ENCODE measurements at places on chromosomes 16 and 17. TPM values are rescaled to one million over a fixed set of nuclear protein-coding genes. Genes with fewer than 3 reads are reported as not detected.

DNA sequence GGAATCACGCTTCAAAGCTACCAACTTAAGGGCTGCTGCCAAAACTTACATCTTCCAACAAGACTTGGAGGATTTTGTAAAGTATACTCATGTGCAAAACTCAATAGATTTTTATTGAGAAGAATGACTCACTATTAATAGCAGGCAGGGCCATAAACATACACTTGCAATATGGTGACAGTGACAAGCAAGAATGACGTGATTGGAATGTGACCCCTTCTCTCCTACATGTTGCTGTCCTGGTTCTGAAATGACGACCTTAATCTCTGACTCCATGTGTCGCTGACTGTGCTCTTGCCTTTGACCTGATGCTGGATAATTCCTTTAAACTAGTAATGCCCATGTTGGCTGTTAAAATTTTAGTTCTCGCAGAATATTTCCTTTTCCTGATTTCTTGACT, 174.5 kb downstream of the PARN start:
- no peak for DNase-seq

- peak; percentile 74 for DNase-seq
Measured at GRCh38 chr16:73058221-73058615, 10.3 kb upstream of the ZFHX3 start.

DNA sequence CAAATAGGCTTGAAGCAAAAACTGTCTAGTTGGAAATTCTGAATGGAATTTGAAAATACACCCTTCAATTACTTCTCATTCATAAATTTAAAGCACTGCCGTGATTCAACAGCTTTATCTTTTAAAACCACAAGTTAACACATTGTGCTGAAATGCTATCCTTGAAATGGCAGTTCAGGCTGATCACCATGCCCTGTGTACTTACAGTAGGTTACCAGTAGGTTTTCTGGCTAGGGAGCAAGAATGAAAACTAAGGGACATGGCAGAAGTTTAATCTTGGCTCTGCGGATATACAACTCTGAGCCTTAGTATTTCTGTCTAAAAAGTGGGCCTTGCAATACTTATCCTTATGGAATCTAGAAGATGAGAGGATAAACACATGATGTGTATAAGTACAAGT, 28.0 kb downstream of the NXPH3 start:
- no peak for DNase-seq

DNA sequence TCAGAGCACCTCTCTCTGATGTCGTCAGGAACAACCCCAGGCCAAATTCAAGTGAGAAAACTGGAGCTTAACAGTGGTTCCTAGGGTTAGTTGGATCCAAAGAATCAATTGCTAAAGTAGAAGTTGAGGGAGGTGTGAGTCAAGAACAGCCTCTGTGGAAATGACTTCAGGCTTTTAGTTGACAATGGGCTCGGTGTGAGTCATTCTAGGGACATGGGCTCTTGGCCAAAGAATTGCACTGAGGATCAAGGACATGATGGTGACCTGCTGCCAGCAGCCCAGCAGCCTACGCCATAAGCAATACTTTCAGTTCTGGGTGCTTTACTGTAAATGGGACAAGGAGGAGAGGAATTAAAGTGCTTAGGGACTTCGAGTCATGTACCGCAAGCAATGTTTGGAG, 32.1 kb upstream of the SMURF2 start:
- DNase-seq: no peak

DNA sequence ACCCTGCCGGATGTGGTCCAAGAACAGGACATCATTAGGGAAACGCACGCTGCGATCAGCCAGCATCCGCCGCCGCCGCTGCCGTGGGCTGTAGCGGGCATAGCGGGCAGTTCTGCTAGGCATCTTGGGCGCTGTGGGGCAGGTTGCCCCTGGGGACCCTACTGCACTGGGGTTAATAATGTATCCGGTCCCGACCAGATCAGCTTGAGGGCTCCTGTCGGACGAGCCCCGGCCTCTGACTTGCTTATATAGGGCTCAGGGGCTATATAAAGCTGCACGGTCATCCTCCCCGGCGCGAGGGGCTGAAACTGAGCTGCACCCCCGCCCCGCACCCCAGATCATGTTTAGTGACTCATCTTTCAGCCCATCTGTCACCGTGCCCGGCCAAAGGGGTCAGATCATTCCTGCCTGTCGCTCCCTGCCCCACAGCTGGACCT, at the start of gene PPP1R27:
Gene PPP1R27, minus strand, starts transcription at position 220 of the 437 bp plus-strand sequence. Its CDS starts 97 bp downstream, at position 123.
- DNase-seq: no peak

DNA sequence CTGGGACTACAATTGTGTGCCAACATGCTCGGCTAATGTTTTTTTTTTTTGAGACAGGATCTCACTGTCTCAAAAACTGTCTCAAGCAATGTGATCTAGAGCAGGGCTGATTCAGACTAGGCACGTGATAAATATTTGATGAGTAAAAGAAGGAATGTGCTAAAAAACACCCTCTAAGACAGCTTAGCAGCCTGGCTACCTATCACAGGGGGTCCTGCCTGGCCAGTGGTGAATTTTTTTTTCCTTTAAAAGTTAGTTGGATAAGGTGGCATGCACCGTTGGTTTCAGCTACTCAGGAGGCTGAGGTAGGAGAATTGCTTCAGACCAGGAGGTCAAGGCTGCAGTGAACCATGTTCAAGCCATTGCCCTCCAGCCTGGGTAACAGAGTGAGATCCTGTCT, 14.8 kb upstream of the GPATCH8 start:
- no peak for DNase-seq

- DNase-seq: no peak
Measured at GRCh38 chr16:2835638-2836493, 5.8 kb downstream of the ZG16B start.

DNA sequence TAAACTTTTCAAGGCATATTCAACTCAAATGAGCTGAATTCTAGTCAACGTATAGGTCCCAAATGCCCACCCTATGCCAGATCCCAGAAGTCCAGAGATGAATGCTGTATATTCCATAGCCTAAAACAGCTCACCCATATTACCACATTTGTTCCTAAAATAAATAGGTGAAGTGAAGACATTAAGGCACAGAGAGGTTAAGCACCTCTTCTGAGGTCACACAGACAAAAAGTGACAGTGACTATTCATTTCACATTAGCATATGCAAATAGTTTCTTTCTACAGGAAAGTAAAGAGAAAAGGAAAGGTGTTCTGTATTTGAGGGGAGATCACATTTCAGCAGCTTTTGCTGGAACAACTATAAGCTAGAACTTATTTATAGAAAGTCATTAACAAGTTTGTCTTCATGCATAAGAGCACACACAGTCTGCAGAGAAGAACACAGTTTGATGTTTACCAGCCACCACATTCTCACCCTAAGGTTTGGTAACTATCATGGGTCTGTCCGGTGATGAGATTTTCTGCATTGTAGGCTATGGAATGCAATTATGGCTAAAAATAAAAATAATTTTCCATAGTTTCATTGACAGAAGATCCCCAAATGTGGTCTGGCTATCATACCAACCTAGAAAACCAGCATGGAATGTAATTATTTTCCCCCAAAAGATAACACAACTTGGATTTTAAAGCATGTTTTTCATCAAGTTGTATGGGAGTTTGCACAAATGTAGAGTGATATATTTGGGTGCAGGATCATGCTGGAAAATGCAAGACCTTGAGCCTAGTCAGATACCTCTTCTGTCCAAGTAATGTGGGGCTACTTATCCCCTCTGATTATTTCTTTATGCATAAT, 402.1 kb downstream of the UTP18 start:
- no peak for DNase-seq

DNA sequence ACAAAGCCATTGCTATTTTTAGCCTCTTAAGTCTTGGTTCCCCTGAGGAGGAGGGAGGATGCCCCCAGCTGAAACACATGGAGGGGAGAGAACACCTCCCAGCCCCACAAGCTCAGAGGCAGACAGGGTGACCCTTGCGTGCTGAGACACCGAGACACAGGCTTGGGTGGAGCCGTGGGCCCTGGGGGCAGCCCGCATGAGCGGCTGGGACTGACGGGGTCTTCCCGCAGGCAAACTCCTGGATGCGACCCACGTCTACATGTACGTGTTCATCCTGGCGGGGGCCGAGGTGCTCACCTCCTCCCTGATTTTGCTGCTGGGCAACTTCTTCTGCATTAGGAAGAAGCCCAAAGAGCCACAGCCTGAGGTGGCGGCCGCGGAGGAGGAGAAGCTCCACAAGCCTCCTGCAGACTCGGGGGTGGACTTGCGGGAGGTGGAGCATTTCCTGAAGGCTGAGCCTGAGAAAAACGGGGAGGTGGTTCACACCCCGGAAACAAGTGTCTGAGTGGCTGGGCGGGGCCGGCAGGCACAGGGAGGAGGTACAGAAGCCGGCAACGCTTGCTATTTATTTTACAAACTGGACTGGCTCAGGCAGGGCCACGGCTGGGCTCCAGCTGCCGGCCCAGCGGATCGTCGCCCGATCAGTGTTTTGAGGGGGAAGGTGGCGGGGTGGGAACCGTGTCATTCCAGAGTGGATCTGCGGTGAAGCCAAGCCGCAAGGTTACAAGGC, 9.8 kb downstream of the SLC16A3 start:
- DNase-seq: peak; percentile 61

DNA sequence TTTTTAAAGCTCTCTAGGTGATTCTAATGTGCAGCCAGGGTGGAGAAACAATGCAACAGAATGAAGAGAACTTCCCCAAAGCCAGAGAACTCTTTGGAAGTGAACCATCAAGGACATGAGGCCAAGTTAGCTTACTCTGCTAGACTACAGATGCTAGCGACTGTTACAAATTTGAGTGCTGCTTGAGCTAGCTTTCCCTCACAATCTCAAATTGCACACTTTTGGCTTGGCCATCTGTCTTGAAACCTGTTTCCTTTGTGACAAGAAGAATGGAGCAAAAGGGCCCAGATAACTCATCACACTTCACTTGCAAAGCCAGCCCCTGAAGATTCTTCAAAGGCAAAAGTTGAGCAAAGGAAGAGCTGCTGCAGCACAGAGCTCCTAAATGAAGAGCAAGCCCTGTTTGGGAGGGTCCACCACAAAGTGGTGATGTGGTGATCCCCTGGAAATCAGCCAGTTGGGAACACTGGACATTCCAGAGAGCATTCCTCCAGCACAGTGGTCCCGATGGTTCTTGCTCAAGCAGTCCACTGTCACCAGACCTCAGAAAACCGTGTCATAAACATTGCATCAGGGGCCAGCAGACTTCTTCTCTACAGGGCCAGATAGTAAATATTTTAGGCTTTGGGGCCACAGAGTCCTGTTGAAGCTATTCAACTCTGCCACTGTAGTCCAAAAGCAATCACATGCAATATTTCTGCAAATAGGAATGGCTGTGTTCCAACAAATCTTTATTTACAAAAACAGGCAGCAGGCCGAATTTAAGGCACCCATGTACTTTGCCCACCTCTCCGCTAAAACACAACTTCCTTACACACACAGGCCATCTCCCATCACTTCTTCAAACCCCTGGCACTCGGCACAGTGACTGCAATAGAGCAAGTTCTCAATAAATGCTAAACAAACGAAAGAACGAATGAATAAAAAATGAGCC, 21.2 kb downstream of the SLC39A11 start:
- no peak for DNase-seq

DNA sequence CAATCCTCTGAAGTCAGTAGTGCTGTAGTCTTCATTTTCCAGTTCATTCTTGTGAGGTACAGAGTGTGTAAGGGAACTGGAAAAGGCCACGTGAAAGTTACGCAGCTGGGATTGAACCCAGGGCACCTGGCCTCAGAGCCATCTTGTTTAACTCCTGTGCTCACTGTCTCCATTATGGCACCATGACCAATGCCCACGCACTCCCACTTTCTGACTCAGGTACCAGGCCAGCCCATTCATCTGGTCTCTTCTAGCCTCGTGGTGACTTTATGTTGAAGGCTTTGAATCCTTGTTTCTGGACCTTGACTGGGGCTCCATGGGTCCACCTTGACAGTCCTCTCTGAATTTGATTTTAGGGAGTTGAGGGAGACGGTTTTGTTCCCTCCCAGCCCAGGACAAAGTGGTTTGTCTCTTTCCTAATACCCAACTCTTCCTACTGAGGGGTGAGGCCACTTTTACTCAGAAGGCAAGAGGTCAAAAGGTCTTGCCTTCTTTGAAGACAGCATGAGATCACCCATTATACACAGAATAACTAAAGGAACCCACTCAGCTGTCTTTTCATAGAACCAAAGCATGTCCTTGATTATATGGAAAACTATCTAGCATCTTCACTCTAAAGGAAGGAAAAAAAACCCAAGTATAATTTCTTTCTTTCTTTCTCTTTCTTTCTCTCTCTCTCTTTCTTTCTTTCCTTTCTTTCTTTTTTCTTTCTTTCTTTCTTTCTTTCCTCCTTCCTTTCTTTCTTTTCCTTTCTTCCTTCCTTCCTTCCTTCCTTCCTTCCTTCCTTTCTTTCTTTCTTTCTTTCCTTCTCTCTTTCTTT, 50.0 kb downstream of the OTOA start:
- DNase-seq: no peak

DNA sequence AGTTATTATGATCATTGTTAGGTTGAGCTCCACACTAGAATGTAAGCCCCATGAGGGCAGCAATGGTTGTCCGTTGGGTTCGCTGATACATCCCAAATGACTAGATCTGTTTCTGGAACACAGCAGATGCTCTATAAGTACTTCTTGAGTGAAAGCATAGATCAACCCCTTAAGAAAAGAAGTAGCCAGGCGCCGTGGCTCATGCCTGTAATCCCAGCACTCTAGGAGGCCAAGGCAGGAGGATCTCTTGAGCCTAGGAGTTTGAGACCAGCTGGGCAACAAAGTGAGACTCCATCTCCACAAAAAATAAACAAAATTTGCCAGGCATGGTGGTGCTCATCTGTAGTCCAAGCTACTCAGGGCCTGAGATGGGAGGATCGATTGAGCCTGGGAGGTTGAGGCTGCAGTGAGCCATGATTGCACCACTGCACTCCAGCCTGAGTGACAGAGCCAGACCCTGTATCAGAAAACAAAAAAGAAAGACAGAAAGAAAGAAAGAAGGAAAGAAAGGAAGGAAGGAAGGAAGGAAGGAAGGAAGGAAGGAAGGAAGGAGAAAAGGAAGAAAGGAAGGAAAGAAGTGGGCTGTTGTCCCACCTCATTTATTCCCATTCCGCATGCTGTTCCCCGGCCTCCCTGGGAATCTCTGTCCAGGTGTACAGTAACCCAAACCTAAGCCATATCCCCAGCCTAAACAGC, 54.4 kb upstream of the RPL38 start:
- DNase-seq: no peak

GRCh38 chr16:73616770-73617169, 568.8 kb upstream of the ZFHX3 start:
- no peak for DNase-seq

GRCh38 chr17:48722915-48723422, at the start of gene PRAC2:
PRAC2 (plus strand) TSS chr17:48723185; CDS start chr17:48724411, 1,226 bp downstream.
- peak; percentile 48 for DNase-seq

FTO gene
- total RNA-seq: 71.3 TPM

CD68 gene
- total RNA-seq: 12.9 TPM

TBC1D3G gene
- total RNA-seq: not detected

MAP2K6 gene
- 7.7 TPM for total RNA-seq

CBFA2T3 gene
- 58.5 TPM for total RNA-seq

SLC6A2 gene
- not detected for total RNA-seq

IL21R gene
- total RNA-seq: 28.5 TPM

STX1B gene
- total RNA-seq: 2.7 TPM

ODAD4 gene
- total RNA-seq: 0.56 TPM

SLC38A8 gene
- total RNA-seq: not detected

EPX gene
- total RNA-seq: not detected

All from B cell (primary cell).